ENCODE measurements at places on chromosomes 13 and 19. TPM values are rescaled to one million over a fixed set of nuclear protein-coding genes. Genes with fewer than 3 reads are reported as not detected.

DNA sequence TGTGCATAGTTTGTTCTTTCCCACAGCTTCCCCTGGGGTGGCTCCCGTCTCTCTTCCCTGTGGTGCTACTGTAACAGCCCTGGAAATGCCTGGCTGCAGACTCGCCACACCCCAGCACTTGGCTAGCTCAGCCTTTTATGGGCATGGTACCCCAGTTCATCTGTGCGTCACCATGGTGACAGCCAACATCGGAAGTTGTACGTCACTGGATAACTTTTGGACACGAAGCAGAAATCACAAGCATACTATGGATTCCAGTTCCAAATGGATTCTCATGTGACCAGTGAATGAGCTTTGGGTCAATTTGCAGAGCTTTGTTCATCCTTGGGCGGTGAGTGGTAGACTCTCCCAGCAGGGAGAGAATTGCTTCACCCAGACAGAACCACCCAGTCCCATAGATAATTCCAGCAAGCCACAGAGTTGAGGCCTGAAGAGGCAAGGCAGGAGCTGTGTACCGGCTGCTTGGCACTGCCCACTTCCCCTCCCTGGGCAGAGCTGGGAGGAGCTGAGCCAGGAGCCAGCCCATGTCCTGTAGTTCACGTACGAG, 54.4 kb downstream of the COL4A2 start:
- H3K27ac ChIP-seq = no peak overlapping the region
- H3K36me3 ChIP-seq = no peaks in the 10 kb centered on the region
- no peak for DNase-seq
- no peak overlapping the region for H3K4me3 ChIP-seq

DNA sequence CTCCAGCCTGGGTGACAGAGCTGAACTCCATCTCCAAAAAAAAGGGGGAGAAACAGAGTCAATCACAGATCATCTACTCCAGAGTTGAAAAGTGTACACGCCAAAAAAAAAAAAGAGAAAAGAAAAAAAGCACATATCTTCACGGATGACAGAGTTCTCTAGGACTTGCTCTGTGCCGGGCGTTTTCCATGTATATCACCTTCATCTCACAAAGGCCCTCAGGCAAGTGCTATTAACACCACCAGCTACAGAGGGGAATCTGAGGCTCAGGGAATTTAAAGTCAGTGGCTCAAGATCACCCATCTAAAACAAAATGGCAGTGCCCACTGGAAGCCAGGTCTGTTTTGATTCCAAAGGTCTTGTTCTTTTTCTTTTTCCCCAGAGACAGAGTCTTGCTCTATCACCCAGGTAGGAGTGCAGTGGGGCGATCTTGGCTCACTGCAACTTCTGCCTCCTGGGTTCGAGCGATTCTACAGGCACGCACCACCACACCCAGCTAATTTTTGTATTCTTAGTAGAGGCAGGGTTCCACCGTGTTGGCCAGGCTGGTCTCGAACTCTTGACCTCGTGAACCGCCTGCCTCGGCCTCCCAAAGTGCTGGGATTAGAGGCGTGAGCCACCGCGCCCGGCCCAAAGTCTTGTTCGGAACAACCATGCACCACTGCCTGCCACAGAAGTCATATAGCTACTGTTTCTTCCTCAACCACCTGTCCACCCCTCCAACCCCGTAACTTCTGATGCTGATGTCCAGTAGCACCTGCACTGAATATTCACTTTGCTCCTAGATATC, 42.2 kb downstream of the SAE1 start:
- no peaks in the 10 kb centered on the region for H3K27me3 ChIP-seq
- no peak overlapping the region for H3K4me3 ChIP-seq

DNA sequence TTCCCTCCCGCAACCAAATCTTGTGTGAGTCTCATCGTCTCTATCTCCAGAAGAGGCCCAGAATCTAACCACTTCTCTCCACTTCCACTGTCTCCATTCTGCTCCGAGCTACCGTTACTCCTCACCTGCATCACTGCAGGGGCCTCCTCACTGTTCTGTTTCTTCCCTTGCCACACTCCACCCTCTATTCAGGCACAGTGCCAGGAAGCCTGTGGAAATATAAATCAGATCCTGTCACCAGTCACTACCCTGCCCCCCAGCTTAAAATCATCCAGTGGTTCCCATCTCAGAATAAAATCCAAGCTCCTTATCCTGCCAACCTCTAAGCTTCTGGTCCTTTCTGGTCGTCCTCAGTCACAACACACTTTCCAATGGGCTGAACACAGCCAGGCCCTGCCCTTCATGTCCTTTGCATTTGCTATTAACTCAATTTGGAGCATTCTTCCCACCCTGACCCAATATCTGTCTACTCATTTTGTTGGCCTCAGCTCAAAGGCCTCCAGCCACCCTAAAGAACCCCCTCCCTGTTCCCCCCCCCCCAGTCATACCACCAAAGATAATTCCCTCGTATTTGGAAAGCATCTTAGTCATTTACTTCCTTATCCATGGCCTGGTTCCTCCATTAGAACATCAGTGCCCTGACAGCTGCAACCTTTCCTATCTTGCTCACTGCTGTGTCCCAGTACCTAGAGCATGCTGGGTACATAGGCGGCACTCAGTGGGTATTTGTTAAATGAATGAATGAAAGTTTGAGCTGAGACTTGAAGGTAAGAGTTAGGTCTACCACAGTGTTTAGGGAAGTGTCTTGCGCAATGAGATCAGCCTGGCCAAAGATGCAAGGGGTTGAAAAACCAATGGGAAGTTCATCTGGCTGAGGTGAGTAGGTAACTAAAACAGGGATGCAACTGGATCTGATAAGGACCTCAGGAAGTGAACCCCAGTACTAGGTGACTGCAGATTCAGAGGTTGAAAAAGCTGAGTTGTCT, 24.4 kb downstream of the ZNF175 start:
- H3K36me3 ChIP-seq = no peaks in the 10 kb centered on the region
- H3K27ac ChIP-seq = no peak overlapping the region
- DNase-seq = no peak

MBD3L2 gene
- total RNA-seq = 0.09 TPM

- DNase-seq = no peak
- no peaks in the 10 kb centered on the region for H3K27me3 ChIP-seq
- H3K36me3 ChIP-seq = no peaks in the 10 kb centered on the region
- no peak overlapping the region for H3K27ac ChIP-seq
- H3K4me1 ChIP-seq = no peaks in the 10 kb centered on the region
These were observed 27.3 kb upstream of the ZSCAN5A start for GRCh38 chr19:56341948-56342347.
